ENCODE measurements at places on chromosomes 5 and 9.

DNA sequence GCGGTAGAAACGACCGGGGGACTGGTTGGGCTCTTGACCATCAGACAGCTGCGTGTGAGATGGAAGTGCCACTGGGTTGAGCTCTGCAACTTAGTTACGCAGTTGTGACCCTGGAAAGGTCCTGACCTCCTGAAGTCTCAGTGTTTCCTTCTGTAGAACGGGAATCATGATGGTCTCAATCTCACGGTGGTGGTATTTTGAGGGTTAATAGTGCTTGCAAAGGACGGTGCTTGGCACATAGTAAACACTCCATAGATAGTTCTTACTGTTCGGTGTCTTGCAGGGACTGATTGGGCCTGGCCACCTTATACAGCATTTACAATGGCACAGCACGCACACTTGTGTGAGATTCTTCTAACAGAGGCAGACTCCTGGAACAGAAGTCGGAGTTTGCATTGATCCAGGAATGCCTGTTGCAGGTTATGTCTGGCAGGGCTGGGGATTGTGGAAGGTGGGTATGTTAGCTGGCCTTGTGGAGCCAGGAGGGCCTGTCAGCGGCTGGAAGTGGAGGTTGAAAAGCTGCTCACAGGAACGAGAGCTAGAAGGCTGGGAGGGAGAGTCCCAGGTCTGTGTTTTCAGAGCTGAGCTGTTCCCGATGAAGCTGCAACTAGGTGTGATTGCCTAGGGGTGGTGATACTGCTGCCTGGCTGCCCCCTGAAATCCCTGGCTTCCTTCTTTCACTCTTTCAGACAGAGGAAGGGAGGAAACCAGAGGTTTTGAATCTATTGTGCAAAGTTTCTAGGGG lies 962 bp upstream of the TXN start:
- no peak for DNase-seq

DNA sequence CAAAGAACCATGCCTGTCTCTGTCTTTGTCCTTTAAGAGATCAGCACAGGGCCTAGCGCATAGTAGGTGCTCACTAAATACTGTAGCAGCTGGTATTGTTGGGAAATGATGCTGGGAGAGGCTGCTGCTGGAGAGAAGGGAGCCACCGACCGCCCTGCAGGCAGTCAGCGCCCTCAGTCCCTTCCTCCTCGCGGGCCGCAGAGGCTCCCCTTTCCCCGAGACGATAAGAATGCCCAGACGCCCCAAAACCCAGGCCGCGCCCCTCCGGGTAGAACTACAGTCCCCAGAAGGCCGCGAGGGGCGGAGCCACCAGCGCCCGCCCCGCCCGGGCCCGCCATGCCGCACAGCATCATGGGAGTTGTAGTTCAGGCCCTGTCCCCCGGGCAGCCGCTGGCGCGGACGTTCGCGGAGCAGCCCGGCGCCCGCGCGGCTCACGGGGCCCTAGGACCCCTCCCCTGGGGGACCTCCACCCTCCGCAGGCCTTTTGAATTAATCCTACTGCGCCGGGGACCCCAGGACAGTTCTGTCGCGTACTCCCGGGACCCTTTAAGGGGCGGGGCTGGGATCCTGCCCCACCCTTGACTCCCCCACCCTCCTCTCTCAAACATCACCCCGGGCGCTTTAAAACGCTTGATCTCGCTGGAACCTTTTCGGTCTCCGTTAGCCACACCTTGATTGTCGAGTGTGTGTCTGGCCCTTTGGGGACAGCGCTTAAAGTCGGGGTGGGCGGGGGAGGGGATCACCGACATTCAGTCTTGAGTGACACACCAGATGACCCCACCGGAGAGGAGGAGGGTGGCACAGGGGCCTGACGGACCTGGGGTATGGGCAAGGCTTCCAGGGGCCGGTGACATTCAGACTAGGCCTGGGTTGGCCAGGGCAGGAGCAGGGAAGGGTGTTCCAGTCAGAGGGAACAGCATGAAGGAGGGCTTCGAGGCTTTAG lies 24.8 kb upstream of the IER5L start:
- peak; percentile 85 for DNase-seq

GRCh38 chr5:179959641-179960040 lies 51.9 kb upstream of the TBC1D9B start:
- DNase-seq = no peak

- no peak for DNase-seq
Observed at GRCh38 chr9:84141741-84142370, 161.3 kb downstream of the RMI1 start.

GRCh38 chr5:113244966-113245365 lies 189.8 kb downstream of the TSSK1B start:
- DNase-seq = no peak

GRCh38 chr9:120654272-120654671 lies 60.0 kb downstream of the MEGF9 start:
- DNase-seq = no peak

DNA sequence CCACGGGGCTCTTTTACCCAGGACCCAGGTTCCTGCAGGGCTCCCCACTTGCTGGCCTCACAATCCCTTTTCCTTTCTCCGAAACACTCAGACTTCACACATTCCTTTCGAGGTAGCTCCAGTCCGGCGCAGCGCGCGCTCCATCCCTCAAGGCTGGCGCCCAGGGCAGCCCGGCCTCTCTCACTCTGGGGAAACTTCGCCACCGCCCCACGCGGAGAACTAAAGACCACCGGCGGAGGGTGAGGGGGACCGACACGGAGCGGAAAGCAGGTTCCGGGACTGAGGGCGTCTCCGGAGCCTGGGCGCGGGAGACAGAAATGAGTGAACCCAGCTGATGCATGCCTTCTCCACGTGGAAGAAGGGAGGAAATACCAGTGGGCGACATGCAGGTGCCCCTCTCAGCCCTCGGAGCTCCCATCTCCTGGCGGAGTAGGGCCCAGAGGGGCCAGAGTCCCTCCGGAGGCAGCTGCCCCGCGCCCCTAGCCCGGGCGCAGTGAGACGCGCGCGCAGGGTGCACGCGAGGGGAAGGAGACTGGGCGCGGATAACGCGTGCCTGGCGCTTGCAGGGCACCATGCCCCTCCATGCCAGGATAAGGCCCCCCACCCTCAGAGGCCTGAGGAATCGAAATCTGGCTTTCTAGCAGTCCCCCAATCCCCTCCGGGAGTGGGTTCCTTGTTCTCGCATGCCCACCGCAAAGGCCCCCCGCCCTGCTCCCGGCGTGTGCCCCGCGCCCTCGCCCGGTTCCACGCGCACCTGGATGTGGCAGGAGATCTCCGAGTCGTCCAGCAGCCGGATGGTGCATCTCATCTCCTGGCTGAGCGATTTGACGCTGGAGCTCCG lies 650 bp downstream of the FRMD3 start:
- DNase-seq = no peak

GRCh38 chr9:134785325-134786108 lies 95.1 kb upstream of the FCN2 start:
- no peak for DNase-seq

GRCh38 chr5:2178071-2178477 lies 295.3 kb upstream of the IRX4 start:
- DNase-seq = no peak

- DNase-seq = no peak
Observed at GRCh38 chr9:78622126-78622525, 325.2 kb downstream of the PSAT1 start.

DNA sequence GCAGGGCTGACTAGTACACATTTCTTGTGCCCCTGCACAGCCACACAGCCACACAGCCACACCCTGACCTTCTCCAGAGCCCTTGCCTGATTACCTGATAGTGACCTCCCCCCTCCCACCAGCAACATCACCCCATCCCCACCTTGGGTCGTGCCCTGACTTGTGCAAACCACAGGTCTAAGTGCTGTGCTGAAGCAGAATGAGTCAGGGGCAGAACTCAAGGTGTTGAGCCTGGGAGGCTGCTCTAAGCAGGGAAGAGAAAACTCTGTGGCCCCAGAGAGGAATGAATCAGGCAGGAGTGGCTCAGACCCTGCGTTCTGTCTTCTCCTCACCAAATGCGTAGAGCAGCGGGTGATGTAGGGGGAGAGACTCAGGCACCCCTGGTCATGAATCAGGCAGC lies 24.3 kb upstream of the FAT2 start:
- DNase-seq = no peak

GRCh38 chr9:121593066-121593465 lies 58.4 kb upstream of the DAB2IP start:
- DNase-seq = no peak

GRCh38 chr9:114476891-114477469 lies 28.3 kb downstream of the WHRN start:
- no peak for DNase-seq

DNA sequence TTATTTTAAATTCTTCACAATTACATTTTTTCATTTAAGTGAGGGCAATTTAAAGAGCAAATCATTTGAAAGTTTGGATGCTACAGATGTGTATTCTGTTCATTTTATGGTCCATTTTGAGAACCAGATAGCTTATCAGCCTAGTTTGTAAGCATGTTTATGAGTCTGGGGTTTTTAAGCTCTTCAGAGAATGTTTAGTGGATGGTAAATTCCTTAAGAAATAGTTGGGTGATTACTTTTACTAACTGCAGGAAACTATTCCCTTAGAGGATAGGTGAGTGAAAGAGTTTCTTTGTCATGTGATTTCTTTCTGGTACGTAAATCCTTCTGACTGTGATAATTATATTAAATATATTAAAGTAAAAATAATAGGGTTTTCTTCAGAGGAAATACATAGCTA lies 17.6 kb downstream of the RASGRF2 start:
- DNase-seq = no peak

Data from activated T-helper 1 cell treated with Interleukin-2 at 50 U/mL for 16 hours (primary cell).